Right lung (tissue), 10 donors: ENCODE measurements at places on chromosomes 7 and 10. TPM values are rescaled to one million over a fixed set of nuclear protein-coding genes. Genes with fewer than 3 reads are reported as not detected.

EPHB6 gene
- 28.3 TPM for polyA plus RNA-seq

HTR5A gene
- not detected for polyA plus RNA-seq

SLC18A2 gene
- polyA plus RNA-seq: 0.13 TPM

FOXP2 gene
- 59.7 TPM for polyA plus RNA-seq

C10orf105 gene
- polyA plus RNA-seq: 0.51 TPM

RET gene
- 2.8 TPM for polyA plus RNA-seq

MAPK8 gene
- polyA plus RNA-seq: 93.1 TPM

ETV1 gene
- 71.6 TPM for polyA plus RNA-seq

TPK1 gene
- polyA plus RNA-seq: 6.0 TPM

ADAM22 gene
- polyA plus RNA-seq: 14.4 TPM

DNA sequence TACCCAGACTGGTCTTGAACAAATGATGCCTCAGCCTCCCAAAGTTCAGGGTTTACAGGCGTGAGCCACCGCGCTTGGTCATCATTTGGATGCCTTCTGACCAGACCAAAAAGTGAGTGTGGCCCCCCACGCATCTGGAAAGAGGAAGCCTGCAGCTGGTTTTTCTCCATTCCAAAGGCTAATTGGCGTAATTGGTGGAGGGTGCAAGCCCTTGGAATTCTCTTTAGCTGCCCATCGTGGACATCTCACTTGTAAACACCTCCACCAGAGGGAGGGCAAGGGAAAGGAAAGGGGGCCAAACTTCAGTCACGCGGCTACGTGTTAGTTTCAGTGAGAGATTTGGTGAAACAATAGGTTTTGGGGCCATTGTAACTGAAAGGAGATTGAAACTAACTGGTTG is 4.1 kb upstream of the ARHGAP21 start:
- no peak for DNase-seq

GRCh38 chr7:152486968-152487367 is 51.2 kb upstream of the KMT2C start:
- DNase-seq: no peak

- peak; percentile 31 for DNase-seq
These were observed 1196.9 kb downstream of the SORCS3 start for GRCh38 chr10:105837951-105838350.

DNA sequence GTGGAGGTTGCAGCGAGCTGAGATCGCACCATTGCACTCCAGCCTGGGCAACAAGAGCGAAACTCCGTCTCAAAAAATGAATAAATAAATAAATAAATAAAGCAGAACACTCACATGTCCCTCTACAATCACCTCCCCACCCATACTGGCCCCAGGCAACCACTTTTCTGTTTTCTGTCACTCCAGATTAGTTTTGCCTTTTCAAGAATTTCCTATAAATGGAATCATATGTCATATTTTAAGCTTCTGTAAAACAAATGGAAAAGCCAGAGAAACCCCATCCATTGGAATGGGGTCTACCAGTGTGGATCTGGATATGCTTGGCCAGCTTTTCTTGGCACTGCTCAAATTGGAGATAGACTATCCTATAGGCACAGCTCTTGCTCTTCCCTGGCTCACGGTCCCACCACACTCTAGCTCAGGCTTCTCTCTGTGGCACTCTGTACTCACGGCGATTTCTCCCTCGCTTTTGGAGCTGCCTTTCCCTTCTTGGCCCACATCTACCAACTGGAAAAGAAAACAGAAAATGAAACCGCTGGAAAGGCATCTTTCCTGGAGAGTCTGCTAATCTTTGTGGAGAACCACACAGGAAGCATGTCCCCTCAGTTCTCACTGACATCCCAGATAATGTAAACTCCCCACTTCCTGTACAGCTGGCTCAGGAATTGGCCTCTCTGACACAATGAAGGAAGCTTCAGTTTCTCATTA is 210.1 kb downstream of the JCAD start:
- DNase-seq: peak; percentile 67

DNA sequence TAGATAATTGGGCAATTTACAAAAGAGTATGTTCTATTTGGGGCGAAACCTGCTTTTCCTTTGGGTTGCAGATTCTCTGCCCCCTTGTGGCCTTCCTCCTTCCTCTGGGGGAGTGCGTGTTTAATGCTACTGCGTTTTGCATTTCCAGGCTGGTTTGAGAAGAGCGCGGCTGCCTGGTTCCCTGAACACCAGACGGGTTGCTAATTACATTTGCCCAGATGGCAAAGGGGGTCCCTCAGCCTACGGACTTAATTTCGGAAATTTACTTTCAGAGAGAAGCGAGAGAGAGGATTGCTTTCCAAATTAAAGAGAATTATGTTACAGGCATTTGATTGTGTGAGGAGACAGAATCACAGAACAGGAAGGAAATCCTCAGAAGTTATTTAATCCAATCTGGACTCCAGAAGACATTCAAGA is 91.9 kb upstream of the JAZF1 start:
- DNase-seq: peak; percentile 29

- peak; percentile 52 for DNase-seq
These were observed 4.4 kb upstream of the PDLIM1 start for GRCh38 chr10:95295031-95295755.

DNA sequence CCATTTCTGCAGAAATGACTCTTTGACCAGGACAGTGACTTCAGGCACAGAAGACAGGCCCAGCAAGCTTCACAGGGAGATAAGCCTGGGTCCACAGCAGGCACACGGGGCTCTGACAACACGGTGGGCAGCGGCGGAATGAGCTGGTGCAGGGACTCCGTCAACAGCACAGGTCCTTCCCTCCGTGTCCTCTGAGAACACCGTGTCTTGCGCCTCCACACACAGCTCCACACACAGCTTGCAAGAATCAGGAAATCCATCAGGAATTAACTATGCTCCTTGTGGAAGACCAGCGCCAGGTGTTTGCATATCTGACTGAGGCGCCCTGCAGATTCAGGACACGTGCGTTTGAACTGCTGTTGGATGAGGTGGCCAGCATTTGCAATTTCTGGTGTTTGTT is 39.6 kb downstream of the TCERG1L start:
- no peak for DNase-seq

GRCh38 chr7:113809581-113809980 is 109.2 kb downstream of the PPP1R3A start:
- DNase-seq: no peak

GRCh38 chr7:27686315-27686714 is 23.6 kb upstream of the HIBADH start:
- DNase-seq: no peak

GRCh38 chr10:45255706-45256105 is 59.7 kb downstream of the OR13A1 start:
- DNase-seq: no peak

- DNase-seq: no peak
These were observed 23.9 kb downstream of the UNC5B start for GRCh38 chr10:71236286-71236685.

DNA sequence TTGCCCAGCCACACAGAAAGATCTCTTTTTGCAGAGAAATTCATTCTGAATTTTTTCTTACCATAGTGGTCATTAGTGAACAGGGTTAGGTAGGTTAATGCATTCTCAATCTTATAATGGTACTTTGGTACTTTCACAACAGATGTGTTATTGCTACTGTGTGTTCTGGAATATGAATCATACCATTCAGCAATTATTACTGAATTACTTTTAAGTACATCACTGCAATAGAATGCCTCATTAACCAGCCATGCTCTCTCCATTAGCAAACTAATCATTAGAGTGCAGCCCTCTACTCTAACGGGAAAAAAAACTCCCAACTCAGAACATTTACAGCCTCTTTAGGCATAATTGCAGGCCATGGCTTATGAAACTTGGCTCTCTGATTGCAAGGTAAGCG is 102.1 kb downstream of the DOCK4 start:
- DNase-seq: no peak

- no peak for DNase-seq
These were observed 73.7 kb downstream of the BMPR1A start for GRCh38 chr10:86830043-86830591.

GRCh38 chr10:98483658-98484057 is 36.9 kb upstream of the HPS1 start:
- DNase-seq: no peak

GRCh38 chr7:69603937-69604494 is 5.7 kb downstream of the AUTS2 start:
- DNase-seq: no peak

- no peak for DNase-seq
These were observed 314.9 kb upstream of the STEAP1 start for GRCh38 chr7:89839329-89839728.

DNA sequence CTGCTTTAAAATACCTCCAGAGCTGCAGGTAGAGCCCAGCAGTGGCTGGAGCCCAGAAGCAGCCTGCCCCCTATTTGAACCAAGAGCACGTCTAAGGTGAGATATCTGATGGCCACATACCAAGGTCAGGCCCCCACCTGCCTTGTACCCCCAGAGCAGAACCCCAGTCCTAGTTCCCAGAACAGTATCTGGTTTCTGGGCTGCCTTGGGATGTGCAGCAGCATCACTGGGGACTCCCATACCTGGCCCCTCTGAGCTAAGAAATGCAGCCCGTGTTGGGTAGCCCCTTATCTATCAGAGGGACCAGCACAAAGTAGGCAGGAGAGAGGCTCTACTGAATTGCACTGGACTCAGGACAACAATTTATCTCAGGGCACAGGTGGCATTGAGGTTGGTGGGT is 8.9 kb downstream of the SFTPD start:
- DNase-seq: no peak

DNA sequence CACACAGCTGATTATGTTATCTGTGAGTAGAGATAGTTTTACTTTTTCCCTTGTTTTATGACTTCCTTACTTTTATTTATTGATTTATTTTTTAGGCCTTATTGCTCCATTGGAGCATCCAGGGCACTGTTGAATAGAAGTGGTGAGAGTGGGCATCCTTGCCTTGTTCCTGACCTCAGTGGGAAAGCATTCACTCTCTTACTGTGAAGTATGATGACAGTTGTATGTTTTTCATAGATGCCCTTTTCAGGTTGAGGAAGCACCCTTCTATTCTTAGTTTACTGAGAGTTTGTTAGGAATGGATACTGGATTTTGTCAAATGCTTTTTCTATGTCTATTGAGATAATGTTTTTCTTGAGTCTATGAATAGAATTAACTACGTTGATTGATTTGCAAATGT is 88.6 kb downstream of the XRCC2 start:
- no peak for DNase-seq

- DNase-seq: no peak
These were observed 56.4 kb downstream of the ICA1 start for GRCh38 chr7:8205537-8205936.

GRCh38 chr10:22977751-22978150 is 49.9 kb downstream of the ARMC3 start:
- DNase-seq: no peak

GRCh38 chr10:102503264-102504178 is at the start of gene SUFU:
Gene SUFU, plus strand, starts transcription at chr10:102503972. Its CDS starts 181 bp downstream, at chr10:102504153.
- DNase-seq: peak; percentile 98

DNA sequence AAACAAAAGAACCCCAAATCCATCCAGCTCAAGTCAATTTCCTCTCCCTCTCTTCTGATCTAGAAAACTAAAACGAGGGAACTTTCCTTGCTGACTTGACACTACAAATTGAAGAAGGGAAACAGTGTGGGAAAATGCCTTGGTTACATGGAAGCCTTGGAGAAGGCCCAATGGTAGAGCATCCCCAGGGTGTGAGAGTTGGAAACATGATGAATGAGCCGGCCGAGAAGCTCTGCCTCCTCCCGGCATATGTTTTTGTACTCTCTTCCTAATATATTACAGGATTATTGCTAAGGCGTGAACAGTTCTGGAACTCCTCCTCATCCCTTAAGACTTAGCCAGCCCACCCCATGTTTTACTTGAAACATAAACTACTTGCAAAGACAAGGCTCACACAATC is 618.2 kb upstream of the MGMT start:
- no peak for DNase-seq

- DNase-seq: no peak
These were observed 36.0 kb downstream of the C10orf71 start for GRCh38 chr10:49334964-49335363.

- peak; percentile 38 for DNase-seq
These were observed 18.8 kb downstream of the ZC3HAV1L start for GRCh38 chr7:139016931-139017511.

DNA sequence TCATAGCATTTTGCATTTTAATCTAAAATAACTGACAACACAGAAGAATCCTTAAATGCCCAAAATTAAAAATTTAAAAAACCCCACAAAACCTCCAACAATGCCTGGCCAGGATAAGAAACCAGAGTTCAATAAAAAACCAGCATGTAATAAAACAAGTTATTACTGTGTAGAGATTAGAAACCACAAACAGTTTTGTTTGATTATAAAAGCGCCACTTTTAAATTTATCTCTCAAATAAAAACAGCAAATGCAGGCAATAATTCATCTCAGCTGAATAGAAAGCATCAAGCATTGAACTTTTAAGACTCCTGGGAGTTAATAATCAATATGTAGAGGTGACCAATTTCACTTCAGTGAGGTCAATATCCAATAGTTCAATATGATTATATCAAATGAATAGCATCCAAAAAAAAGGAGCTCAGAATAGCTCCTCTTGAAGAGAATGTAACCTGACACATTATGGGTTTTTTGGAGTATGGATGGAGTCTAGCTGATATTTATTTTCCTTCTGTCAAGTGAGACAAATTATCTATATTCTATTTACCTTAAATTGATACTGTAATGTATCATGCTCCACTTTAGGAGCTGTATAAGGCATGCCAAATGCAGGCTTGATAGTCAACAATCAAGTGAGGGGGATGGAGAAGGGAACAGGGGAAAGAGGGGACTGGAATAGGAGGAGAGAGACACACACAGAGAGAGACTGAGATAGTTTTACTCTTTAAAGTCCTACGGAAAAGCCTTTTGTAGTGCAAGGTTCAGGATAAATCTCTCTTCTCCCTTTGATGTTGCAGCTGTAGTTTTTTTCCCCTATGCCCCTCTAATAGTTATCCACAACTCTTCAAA is 130.9 kb downstream of the RSU1 start:
- no peak for DNase-seq

DNA sequence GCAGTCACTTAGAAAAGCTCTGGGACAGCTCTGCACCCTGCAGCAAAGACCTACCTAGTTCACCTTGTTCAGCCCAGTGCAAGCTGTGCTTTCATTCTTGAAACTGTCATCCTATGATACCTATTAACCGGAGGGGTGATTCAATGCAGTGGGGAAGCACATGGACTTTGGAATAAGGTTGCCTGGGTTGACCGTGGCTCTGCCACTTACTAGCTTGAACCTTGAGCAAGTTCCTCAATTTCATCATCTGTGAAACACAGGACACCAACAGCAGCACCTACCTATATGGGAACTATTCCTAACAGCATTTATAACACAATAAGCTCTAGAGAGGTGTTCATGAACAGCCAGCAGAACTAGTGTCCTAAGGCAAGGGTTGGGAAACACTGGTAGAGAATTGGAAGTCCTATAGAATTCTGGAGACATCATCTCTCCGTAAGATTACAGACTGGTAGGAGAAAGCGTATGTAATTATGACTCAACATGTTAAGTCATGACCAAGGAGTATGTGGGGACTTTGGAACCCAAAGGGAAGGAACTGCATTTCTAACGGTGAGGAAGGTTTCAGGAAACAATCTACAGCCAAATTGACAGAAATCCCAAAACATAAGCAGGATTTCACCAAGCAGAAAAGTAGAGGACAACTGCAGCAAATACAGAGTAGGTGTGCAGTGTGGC is 270.0 kb downstream of the USP6NL start:
- no peak for DNase-seq
